ENCODE measurements at places on chromosomes 5 and 9.

DNA sequence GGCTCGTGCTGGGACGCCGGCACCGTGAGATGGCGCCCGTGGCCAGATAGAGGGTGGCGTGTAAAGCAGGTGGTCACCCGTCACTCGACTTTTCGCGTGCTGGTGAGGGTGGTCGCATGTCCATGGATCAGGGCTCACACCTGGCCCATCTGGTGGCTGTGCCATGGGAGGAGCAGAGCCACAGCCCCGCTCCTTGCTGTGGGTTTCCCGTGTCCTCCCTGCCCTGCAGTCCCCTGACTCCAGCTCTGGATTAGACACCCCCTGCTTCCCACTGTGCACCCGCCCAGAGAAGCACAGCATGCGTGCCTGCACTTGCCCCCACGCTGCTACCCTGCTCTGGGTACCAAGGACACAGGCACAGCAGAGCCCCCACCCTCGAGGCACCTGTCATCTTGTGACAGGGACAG lies 1.8 kb upstream of the TMEM250 start:
- DNase-seq = no peak

DNA sequence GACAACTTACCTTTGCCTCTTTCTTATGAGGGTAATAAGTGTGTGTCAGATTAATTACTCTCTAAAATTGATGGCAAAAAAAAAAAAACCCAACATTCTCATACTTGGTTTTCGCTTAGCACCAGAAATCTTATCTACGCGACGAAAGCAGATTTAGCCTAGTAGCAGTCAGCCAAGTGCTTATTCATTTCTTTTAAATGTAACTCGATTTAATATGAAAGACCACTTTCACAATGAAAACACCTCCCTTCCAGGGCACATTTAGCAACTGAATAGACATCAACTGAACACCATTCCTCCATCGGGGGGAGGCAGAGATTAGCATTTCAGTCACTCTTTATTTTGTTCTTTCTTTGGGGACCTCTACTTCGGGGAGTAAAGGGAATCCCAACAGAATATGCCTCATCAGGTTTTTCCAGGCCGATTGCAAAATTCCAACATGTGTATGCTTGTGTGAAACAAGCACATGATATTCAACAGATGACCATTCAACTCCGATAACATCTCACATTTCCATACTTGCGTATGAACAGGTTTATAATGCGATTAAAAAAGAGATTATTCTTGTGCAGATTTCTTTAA lies 124.1 kb upstream of the RETREG1 start:
- DNase-seq = no peak

DNA sequence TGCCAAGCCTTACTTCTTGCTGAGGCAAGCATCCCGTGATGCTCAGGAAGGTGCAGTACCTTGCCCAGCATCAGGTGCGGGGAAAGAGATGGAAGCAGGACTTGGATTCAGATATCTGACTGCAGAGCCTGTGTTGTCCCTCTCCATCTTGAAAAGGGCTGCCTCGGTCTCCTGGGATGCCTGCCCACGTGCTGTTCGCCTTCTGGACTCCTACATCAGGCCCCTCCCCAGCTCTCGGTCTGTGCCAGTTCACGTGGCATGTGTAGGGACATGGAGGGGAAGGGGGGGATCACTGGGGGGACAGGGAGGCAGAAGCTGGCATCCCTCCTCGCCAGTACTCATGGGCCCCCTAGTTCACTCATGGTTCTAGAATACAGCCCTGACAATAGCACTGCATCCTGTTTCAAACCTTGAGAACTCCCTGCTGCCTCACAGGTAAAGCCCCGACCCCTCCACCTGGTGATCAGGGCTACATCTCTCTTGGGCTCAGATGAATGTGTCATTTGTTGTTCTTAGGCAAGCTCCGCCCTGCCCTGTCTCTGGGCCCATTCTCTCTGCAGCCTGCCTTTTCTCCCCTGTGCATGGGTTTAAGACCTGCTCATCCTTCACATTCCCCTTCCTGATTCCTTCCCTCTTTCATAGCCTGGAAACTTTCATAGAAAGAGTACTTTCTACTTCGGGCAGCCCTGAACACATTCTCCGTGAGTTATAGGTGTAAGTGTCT lies 38.9 kb upstream of the SLC25A51 start:
- DNase-seq = no peak

- DNase-seq = no peak
Observed at GRCh38 chr9:31639451-31639850, 745.0 kb upstream of the ACO1 start.

DNA sequence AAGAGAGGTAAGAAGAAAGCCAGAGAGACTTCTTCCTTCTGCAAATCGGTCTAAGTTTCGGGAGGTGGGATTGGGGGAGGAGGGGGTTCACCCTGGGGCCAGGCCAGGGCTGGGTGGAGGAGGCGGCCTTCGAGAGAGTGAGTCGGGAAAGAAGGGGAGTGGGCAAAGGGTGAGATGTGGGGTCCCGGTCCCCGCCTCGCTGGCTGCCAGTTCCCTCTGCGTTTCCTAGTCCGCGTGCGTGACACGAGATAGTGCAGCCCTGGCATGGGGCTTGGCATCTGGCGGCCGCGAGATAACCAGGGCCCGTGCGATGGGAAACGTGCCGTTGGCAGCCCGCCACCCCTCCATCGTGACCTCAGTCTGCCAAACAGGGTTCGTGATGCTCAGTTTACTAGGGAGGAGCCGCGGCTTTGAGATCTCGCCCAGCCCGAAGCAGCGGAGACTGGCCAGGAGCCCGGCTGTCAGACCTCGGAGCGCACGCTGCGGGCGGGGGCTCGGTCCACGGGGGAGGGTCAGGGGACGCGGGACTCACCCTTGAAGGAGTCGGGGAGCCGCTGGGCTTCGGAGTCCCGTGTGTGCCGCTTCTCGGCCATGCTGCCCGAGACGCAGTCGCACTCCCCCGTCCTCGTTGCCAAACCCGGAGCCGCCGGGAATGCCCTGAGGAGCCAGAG lies at the start of gene STOM:
Gene STOM (minus strand): TSS at position 656 of the 671 bp plus-strand sequence. CDS start 63 bp downstream, at position 593.
- peak; percentile 65 for DNase-seq

- peak; percentile 77 for DNase-seq
Observed at GRCh38 chr5:181181650-181182565, 23.1 kb downstream of the TRIM7 start.

GRCh38 chr5:164235300-164235891 lies 730.0 kb downstream of the MAT2B start:
- no peak for DNase-seq

DNA sequence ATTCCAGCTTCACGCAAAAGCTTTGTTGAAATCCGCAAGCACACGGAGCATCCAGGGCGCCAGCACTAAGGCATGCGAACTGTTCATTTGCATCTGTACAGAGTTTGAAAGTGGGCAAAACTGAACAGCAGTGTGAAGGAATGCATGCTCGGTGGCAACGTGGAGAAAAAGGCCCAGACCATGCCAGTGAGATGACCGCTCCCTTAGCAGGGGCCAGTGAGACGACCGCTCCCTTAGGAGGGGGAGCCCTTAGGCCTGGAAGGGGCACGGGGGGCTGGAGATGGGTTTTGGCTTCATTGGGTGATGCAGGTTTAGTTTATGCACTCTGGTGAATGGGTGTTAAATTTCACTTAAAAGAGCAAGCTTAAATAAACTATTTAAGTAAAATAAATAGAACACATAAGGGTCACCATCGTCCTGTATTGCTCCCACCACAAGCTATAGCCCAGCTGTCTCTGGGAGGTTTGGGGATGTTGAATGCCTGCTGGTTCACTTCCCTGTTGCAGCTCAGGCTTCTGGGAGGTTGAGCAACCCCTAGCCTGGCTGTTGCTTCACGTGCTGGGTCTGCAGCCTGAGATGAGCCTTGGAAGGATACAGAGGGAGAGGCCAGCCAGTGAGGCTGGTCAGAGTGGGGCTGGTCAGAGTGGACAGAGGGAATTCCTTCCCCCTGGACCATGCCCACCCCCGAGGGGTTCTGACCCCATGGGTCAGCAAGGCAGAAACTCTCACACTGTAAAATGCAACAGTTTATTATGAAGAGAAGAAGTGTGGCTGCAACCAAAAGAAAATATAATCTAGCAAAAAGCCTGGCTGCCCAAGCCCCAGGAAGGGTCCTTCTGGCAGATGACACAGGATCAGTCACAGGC lies 4.6 kb upstream of the FCN1 start:
- no peak for DNase-seq

DNA sequence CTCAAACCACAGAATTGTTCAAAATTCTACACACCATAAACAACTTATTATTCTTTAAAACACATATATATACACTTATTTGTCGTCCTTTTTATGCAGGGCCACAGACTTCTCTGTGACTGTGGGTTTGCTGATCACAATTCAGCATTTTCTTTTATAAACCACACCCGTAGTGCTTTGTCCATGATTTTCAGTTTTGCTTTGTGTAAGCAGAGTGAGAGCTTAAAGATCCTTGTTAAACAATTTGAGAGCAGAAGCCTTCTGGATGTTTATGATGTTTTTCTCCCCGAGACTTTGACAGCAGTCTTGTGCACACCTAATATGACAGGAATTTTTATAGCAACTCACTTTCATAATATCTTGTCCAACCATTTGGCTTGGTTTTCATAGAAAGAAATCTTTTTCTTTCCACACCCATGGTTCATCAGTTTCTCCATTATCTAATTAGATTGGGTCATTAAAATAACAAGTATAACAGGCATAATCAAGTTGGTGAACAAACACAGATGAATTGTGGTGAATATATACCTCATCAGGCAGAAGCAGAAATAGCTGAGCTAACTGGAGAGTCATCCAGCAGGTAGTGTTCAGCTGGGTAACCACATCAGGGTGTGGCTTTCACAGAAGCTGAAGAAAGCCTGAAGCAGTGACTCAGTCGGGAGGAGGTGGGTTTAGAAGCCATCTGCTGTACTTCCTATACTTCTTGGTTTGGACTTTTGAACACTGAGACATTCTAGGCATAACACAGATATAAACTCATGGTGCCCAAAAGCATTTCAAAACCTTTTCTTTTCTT lies 232.8 kb downstream of the DOCK8 start:
- DNase-seq = peak; percentile 21

DNA sequence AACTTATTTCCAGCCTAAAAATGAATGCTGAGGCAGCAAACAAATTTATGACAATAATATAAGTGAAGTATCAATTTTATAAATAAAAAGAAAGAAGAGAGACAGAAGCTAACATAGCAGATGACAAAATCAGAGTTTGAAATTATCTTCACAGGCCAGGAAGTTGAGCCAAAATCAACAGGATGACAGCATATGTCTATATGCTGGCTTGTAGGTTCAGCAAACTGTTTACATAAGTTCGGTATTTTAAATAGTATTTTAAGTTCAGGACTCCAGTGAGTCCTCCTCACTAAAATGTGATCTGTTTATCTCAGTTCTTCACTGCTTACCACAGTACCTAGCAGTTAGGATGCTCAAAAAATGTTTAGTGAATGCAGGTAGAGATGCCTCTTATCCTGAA lies 359.6 kb upstream of the SMC2 start:
- DNase-seq = no peak

GRCh38 chr5:91332267-91333045 lies 50.7 kb downstream of the ARRDC3 start:
- DNase-seq = no peak

DNA sequence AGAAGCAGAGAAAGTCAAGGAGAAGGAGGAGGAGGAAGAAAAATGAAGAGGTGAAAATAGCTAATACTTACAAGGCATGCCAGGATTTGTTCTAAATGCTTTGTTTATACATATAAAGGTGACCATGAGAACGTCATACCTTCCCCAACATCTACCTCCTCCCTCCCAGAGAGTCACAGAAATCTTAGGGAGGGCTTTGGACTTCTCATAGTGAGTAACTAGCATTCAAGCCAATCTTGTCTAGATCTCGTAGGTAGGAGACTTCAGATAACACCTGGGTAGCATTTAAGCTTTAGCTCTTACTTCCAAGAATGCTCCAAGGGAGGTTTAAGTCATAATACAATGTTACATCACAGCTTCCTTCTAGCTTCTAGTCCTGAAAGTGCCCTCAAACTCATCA lies 36.5 kb upstream of the GPBP1 start:
- no peak for DNase-seq

DNA sequence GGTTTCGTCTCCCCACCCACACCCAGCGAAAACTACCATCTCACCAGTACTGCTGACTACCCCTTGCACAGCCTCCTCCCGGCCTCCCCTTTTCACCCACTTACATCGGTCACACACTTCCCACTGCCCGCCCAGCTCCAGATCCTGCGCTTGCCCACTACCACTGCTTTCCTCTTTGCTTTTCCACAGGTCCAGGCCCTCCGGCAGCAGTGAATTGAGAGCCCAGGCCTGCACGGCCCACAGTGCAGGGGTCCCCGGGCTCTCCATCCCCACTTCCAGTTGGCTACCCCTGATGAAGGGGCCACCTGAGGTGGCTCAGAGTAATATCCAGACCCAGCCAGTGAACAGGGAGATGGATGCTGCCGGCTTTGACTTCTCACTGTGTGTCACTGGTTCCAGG lies 120.2 kb upstream of the FSTL4 start:
- no peak for DNase-seq

DNA sequence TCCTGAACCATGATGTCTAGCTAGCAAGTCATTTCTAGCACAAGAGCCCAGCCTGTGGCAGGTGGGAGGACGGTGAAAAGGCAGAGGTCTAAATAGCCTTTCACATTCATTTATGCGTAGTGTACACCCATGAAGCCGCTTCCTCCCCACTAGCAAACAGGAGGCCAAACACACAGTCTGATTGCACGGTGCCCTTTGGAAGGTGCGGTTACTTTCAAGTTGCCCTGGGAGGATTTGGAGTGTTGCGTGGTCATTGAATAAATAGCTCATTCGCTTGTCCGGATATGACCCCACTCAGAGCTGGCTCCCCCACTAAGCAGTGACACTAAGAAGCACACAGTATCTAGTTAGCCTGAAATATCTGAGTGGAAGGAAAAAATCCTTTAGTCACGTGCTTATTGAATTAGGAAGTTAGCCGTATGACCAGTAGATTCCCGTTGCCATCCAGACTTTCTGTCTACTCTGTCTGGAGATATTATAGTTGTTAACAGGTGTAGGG lies 664 bp upstream of the ARSB start:
- peak; percentile 82 for DNase-seq

- no peak for DNase-seq
Observed at GRCh38 chr9:124873664-124874063, 11.7 kb downstream of the ARPC5L start.

DNA sequence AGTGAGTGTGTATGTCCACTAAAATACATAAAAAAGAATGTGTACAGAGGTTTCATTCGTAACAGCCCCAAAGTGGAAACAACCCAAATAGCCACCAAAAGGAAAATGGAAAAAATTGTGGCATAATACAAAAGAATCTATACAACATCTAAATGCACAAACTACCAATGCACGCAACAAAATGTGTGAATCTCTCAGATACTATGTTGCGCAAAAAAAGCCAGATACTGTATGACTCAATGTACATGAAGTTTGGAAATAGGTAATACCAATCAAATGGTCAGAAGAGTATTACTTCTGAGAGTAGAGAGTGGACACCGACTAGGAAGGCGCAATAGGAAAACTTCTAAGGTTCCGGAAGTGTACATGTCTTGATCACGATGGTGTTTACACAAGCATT lies 2.4 kb downstream of the XPA start:
- no peak for DNase-seq

DNA sequence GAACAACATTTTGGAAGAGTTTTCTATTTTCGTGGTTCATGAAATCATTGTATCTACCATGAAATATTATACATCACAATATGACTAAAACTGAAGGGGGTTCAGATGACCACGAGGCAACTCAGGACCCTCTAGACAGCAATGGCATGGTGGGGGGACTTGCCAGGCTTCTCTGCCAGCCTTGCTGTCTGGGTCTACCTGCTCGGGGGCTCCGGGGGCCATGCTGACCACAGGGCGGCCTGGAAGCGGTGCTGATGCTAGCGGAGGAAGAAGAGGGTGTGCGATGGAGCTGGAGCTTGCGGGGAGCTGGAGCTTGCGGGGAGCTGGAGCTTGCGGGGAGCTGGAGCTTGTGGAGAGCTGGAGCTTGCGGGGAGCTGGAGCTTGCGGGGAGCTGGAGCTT lies 89.2 kb upstream of the IRX4 start:
- DNase-seq = no peak

- no peak for DNase-seq
Observed at GRCh38 chr9:94885854-94886447, 159.5 kb downstream of the AOPEP start.
